ENCODE measurements at places on chromosomes 11 and 22. TPM values are rescaled to one million over a fixed set of nuclear protein-coding genes. Genes with fewer than 3 reads are reported as not detected.

The IPO7 gene
- 77.9 TPM for total RNA-seq

The PLAAT2 gene
- total RNA-seq: not detected

The LRRC32 gene
- 1.0 TPM for total RNA-seq

The SCGB1D2 gene
- total RNA-seq: not detected

The DNAJB13 gene
- total RNA-seq: not detected

The GTSE1 gene
- total RNA-seq: 0.17 TPM

The DDI1 gene
- not detected for total RNA-seq

The SELENOH gene
- total RNA-seq: 153 TPM

The EMID1 gene
- total RNA-seq: not detected

The OR5D16 gene
- not detected for total RNA-seq

The CRYBA4 gene
- not detected for total RNA-seq

The GPHA2 gene
- not detected for total RNA-seq

The PAMR1 gene
- not detected for total RNA-seq

The PGGHG gene
- total RNA-seq: 159 TPM

The TUBA8 gene
- total RNA-seq: 1.8 TPM

The UQCR10 gene
- total RNA-seq: 49.0 TPM

The PKP3 gene
- not detected for total RNA-seq

The GNAZ gene
- 9.1 TPM for total RNA-seq

The SCGB2A2 gene
- not detected for total RNA-seq

The KRTAP5-2 gene
- total RNA-seq: not detected

All from B cell (primary cell).